ENCODE measurements at places on chromosomes 1 and 21. TPM values are rescaled to one million over a fixed set of nuclear protein-coding genes. Genes with fewer than 3 reads are reported as not detected.

DNA sequence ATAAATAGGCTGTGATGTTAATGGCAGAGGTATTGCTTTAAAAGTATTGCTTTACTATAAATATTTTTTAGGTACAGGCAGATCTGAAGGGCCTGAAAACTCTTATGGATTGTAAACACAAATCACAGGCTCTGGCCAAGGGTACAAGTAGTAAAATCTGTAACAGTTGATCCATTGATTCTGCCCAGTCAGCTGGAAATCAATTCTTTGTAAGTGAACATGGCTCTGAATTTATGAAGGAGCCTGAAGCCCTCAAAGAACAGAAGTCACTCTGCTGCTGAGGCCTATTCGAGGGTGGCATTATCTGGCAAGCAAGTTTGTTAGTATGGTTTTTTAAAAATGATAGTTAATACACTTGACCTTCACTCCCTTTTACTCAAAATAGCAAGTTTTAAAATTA, 834.0 kb upstream of the TMPRSS15 start:
- DNase-seq: no peak

DNA sequence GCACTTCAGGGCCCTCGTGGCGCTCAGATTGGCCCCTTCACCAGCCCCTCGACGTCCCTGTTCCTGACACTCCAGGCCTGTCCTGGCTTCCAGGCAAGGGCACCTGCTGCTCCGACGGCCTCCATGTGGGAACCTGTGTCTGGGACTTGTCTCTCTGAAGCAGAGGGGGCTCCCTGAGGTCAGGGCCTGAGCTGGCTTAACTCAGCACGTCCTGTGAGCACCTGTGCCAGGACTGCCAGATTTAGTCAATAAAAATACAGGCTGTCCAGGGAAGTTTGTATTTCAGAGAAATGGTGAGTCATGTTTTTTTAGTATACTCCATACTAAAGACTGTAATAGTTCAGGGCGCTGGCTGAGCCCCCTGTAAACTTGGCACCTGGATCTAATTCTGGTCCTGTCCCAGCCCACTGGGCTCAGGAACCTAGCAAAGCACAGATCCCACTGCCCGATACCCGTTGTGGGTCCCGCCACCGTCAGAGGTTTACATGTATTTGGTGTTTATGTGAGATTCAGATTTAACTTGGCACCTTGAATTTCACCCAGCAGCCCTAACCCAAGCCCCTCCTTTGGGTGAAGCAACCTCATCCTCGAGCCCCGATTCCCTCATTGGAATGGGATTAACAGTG, 109.9 kb upstream of the IFFO2 start:
- no peak for DNase-seq

GRCh38 chr21:27104846-27105431, 138.1 kb upstream of the ADAMTS5 start:
- DNase-seq: no peak

DNA sequence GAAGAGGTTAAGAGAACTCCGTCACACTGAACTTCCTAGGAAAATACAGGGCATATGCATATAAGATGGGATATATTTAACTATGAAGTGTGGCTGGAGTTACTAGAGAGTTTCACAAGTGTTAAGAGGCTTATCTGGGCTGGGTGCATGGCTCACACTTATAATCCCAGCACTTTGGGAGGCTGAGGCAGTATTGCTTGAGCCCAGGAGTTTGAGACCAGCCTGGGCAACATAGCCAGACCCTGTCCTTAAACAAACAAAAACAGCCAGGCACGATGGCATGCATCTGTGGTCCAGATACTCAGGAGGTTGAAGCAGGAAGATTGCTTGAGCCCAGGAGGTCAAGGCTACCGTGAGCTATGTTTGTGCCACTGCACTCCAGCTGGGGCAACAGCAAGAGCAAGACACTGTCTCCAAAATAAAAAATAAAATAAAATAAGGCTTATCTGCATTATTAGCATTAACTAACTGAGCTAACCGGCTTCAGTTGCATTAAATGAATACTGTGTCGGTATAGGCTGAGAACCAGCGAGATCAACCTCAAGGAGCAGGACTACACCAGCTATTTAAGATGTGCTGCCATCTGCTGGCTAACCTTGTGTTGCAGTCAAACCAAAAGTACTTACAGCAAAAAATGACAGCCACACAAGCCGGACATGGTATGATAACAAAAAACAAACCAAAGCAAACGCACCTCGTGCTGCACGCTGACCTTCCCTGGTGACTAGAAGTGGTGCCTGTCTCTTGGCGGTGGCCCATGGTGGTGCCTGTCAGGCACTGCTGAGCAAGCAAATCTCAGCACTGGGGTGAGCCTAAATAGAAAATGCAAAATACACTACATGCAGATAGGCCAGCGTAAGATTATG, 19.7 kb upstream of the RBBP5 start:
- DNase-seq: peak; percentile 73

The MSH4 gene
- 0.39 TPM for polyA plus RNA-seq

- DNase-seq: no peak
Measured at GRCh38 chr21:19547951-19548840, 1144.6 kb upstream of the TMPRSS15 start.

The ST6GALNAC3 gene
- 110 TPM for polyA plus RNA-seq

DNA sequence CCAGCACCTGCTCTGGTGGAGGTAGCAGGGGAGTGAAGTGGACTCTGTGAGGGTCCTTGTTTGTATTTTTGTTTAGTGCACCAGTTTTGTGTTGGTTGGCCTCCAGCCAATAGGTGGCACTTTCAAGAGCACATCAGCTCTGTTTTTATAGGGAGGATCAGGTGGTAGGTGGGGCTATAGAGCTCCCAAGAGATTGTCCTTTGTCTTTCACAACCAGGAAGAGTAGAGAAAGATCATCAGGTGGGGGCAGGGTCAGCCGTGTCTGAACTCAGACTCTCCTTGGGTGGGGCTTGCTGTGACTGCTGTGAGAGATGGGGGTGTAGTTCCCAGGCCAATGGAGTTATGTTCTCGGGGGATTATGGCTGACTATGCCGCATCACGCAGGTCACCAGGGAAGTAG, 159.8 kb downstream of the ZNF326 start:
- DNase-seq: no peak

- DNase-seq: no peak
Measured at GRCh38 chr1:56436296-56436695, 143.1 kb downstream of the PLPP3 start.

DNA sequence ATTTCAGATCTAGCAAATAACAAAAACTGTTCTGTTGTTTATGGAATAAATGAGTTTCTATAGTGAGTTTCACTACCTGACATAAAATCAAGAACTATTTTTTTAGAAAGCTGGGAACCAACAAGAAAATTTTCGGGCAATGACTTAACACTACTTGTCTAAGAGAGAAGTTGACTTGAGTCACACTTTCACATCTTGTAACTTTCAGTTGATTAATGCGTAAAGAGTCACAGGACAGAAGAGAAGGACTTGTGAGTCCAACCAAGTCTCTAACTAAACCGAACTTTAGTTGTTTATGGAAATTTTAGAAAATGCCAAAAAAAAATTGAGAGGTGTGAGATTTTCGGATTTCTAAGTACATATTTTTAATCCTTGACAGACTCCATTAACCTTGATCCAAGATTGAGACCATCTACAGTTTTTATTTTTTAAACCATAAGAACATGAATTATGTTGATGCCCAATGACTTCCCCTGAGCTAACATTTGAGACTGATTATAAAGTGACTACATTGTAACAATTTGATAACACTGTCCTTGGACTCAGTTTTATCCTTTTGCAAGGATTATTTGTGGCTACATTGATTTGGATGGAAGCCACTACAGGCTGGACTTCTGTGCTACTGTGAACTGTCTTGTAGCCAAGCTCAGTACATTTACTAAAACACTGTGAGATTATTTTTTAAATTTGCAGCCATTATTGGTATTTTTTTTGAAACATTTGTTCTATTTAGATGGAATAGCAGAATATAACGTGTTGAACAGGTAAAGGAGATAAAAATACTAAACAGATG, 284.0 kb downstream of the PTPRC start:
- no peak for DNase-seq

The GJA4 gene
- polyA plus RNA-seq: 22.6 TPM

GRCh38 chr1:231172411-231172810, 10.6 kb downstream of the TRIM67 start:
- DNase-seq: no peak

DNA sequence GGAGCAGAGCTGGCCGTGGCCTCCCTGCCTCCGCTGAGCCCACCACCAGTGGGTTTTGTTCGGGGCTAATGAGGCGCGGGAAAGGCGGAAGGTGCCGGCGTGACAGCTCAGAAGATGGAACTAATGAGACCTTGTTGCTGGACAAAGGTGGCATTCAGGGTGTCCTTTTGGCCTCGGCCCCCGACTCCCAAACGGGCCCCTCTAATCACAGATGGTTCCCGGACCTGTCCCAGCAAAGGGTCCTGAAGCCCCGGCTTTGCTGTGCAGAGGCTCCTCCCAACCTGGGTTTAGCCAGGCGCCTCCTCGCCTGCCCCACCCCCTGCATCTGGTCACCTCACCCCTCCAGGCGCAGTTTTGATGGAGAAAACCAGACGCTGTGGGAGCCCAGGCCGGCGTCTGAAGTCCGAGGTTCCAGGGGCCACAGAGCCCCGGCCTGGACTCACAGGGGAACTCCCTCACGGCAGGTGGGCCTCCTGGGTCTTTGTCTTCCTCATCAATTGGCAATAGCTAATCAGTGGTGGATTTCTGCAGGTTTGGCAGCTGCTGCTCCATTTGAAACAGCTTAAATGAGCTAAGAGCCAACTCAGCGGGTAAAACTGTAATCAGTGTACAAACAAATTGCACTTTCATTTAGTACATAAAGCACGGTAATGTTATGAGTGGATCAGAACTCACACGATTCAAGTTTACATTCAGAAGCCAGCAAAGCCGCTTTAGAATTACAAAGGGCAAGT, 44.3 kb upstream of the ADARB1 start:
- no peak for DNase-seq

The CORT gene
- 0.82 TPM for polyA plus RNA-seq

- no peak for DNase-seq
Measured at GRCh38 chr1:213070406-213070805, 19.4 kb downstream of the RPS6KC1 start.

- no peak for DNase-seq
Measured at GRCh38 chr1:172670791-172671190, 11.9 kb downstream of the FASLG start.

DNA sequence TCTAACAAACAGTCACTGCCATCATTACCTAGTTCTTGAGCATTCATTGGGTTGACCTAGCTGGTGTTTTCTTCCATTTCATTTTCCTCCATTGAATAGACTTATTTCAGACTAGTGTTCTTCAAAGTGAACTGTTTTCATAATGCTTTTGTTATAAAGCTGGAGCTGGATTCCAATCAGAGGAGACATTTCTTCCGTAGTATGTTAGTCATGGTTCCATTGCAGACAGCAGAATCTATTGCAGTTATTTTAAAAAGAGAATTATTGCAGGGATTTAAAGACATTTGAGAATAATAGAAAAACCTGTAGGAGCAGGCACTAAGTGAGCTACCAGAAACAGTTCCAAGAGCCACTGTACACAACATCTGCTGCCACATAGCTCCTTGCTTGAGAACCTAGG, 50.0 kb downstream of the HHAT start:
- no peak for DNase-seq

GRCh38 chr1:57591842-57592241, 168.0 kb upstream of the DAB1 start:
- no peak for DNase-seq

GRCh38 chr1:192576190-192577144, 894 bp downstream of the RGS1 start:
- DNase-seq: no peak

GRCh38 chr1:248787430-248787829, 31.9 kb upstream of the LYPD8 start:
- DNase-seq: no peak

DNA sequence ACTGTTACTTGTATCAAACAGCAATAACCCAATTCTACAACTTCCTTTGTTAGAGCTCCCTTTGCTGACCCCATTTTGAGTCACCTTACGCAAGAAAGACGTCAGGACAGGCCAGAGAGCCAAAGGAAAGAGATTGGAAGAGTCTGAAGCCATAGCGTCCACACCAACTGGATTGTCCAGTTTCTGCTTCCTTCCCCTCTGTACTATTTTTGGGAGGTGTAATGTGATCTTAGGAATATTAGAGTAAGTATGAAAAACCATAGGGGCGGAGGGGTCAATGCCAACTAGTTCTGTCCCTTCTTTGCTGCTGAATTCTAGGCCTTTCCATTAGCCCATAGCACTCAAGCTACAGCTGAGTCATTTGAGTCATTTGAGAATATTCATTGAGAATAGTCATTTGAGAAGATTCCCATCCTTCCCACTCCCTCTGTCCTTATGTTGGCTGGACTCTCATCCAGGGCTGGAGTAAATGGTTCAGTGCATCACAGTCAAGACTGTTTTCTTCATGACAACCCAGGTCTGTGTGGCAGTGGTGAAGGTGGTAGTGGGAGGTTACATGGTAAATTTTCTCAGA, 14.8 kb upstream of the NFIA start:
- DNase-seq: no peak

The ZNF670 gene
- polyA plus RNA-seq: 10.3 TPM

The FOXD2 gene
- 6.2 TPM for polyA plus RNA-seq

GRCh38 chr1:7298145-7298544, 473.0 kb upstream of the VAMP3 start:
- no peak for DNase-seq

- DNase-seq: no peak
Measured at GRCh38 chr1:168932539-168932938, 174.0 kb upstream of the ATP1B1 start.

DNA sequence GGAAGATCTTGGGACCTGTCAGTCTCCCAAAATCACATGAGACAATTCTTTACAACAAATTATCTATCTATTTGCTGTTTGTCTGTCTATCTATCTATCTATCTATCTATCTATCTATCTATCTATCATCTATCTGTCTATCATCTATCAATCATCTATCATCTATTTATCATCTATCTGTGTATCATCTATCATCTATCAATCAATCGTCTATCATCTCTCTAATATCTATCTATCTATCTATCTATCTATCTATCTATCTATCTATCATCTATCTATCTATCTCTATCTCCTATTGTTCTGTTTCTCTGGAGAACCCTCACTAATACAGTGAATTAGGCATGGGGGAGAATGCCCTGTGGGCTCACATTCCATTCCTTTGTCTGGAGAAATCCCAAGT, 73.3 kb upstream of the HMGB4 start:
- no peak for DNase-seq

DNA sequence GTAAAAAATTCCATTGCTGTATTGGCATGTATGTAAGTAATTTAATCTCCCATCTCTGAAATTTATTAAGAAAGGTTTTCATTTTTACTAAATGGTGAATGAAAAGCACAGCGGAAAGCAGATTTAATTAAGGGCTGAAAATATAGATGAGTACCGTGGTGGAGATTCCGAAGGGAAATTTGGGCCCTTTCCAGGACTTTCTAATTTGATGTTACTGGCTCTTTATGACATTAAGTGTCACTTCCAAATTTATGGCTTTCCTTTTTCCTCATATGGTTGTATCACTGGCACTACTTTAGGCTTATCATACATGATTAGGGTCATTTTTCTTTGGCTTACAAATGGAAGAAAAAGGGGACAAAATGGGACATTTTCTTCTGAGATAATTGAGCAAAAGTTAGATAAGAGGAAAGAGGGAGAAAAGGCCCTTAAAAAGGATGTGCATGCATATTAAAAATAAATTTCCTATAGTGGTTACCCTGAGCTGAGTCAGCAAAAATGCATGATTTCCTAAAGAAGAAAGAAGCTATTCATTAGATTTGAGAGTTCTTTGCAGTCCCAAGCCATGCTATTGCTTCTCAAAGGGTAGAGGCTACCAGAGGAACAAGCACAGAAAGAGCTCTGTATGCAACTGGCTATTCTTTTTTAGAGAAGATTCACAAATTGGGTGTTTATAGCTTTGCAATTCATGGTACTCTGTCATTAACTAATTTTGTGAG, 74.9 kb upstream of the CNIH3 start:
- no peak for DNase-seq

The SYT11 gene
- polyA plus RNA-seq: 24.2 TPM

The TPTE gene
- polyA plus RNA-seq: 0.03 TPM

Data from right renal pelvis (tissue), 4 donors.